ENCODE measurements at places on chromosomes 7 and 10. TPM values are rescaled to one million over a fixed set of nuclear protein-coding genes. Genes with fewer than 3 reads are reported as not detected.

Gene PBLD
- 3.2 TPM for total RNA-seq

DNA sequence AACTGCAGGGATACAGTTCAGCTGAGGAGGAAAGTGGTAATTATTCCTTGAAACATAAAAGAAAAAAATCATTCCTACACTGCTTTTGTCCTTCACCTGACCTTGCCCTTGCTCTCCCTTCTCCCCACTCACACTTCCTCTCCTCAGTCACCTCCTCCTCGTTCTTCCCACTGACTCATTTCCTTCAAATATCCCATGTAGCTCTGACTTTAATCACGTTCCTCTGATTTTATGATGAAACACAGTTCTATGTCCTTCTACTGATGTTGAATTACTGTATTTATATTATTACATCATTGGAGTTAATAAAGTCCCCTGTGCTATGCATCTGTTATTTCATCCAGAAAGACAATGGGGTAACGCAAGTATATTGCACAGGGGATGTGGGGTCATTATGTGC is 575.6 kb downstream of the POM121L12 start:
- no peaks in the 10 kb centered on the region for H3K4me1 ChIP-seq
- no peak overlapping the region for H3K4me3 ChIP-seq
- H3K36me3 ChIP-seq = no peaks in the 10 kb centered on the region
- H3K27me3 ChIP-seq = no peaks in the 10 kb centered on the region

- no peak overlapping the region for H3K27ac ChIP-seq
- DNase-seq = no peak
- H3K36me3 ChIP-seq = no peaks in the 10 kb centered on the region
- H3K4me3 ChIP-seq = no peak overlapping the region
Observed at GRCh38 chr7:3415861-3416312, 114.8 kb downstream of the SDK1 start.

DNA sequence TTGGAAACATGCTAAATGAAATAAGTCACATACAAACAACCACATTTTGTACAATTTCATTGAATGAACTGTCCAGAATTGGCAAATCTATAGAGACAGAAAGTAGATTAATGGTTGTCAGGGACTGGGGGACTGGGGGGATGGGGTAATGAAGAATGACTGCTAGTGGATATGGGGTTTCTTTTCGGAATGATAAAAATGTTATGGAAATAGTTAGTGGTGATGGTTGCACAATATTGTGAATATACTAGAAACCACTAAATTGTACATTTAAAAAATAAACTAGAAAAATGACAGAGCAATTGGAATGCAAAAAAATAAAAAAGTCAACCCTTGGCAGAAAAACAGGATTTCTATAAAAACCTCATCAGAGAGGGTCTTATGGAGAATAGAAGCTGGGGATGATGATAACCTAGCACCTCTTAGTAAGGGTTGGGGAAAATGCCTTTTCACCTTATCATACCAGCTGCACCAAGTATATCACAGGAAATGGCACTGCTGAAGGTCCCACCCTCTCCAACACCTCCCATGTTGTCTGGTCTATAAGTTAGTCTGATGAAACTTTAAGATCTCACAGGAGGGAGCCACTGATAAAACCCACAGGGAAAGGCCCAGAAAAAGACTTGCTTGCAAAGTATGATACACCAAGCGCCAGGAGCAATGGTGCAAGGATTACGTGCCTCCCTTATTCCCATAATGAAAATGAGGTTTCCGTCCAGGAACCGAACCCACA is 23.1 kb upstream of the JAZF1 start:
- no peaks in the 10 kb centered on the region for H3K4me1 ChIP-seq
- no peaks in the 10 kb centered on the region for H3K27me3 ChIP-seq
- no peaks in the 10 kb centered on the region for H3K36me3 ChIP-seq
- H3K4me3 ChIP-seq = no peak overlapping the region
- DNase-seq = no peak

Gene SLC39A12
- 0.10 TPM for total RNA-seq

DNA sequence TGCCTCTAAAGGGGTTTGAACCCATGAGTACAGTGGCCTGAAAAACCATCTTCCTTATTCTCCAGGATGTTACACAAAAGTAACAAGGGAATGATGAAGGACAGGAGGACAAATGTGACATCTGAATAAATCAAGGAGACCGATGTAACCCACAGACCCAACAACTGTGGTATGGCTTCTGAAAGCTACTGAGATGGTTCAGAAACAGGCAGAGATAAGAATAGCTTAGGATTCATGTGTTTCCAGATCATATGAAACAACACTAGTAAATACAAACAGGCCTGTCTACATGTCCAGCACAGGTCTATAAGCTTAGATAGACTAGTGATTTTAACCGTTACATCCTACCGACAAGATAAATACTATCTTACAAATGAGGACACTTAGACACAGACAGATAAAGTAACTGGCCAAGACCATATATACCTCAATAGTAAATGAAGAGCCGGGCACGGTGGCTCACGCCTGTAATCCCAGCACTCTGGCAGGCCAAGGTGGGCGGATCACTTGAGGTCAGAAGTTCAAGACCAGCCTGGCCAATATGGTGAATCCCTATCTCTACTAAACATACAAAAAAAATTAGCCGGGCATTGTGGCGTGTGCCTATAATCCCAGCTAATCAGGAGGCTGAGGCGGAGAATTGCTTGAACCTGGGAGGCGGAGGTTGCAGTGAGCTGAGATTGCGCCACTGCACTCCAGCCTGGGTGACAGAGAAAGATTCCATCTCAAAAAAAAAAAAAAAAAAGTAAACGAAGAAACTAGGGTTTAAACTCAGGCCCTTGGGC is 88.7 kb downstream of the SORBS1 start:
- peaks cover 12% of the 10 kb centered on the region for H3K36me3 ChIP-seq
- H3K4me3 ChIP-seq = no peak overlapping the region
- peaks cover 72% of the 10 kb centered on the region for H3K4me1 ChIP-seq
- DNase-seq = no peak
- peaks cover 4% of the 10 kb centered on the region for H3K27me3 ChIP-seq

Gene ASB10
- not detected for total RNA-seq

Gene FBXW4
- 36.0 TPM for total RNA-seq

Gene EIF5AL1
- total RNA-seq = 0.59 TPM

Gene GPR26
- 0.05 TPM for total RNA-seq

- no peaks in the 10 kb centered on the region for H3K4me1 ChIP-seq
- no peak overlapping the region for H3K4me3 ChIP-seq
- no peak for DNase-seq
- H3K27ac ChIP-seq = no peak overlapping the region
Observed at GRCh38 chr7:85019778-85020177, 167.1 kb downstream of the SEMA3D start.

DNA sequence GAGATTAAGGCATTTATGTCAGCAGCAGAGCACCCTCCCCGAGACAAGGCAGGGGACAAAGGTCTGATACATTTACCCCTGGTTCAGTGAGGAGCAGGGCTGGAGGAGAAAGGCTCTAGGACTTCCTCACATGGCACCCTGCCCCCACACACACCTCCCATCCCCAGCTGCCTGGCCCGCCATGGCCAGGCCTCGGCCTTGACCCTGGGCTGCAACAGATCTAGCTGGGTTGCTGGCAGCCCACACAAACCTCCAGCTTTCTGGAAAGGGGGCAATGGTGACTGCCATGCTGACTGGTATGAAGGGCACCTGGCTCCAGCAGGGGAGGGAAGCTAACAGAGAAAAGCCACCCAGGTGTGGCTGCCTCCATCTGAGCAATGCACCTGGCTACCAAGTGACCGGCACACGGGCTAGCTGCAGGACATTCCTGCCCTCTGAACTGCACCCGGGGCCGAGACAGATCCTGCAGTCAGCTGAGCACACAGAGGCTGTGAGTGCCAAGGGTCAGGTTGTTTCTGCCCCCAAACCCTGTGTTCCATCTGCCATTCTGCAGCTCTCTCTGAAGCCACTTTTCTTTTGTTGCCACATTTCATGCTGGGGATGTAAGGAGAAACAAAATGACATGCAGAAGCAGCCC is 85.8 kb upstream of the LRRC18 start:
- no peaks in the 10 kb centered on the region for H3K36me3 ChIP-seq
- DNase-seq = no peak
- H3K4me3 ChIP-seq = no peak overlapping the region
- H3K27ac ChIP-seq = no peak overlapping the region
- no peaks in the 10 kb centered on the region for H3K4me1 ChIP-seq
- H3K27me3 ChIP-seq = no peaks in the 10 kb centered on the region

DNA sequence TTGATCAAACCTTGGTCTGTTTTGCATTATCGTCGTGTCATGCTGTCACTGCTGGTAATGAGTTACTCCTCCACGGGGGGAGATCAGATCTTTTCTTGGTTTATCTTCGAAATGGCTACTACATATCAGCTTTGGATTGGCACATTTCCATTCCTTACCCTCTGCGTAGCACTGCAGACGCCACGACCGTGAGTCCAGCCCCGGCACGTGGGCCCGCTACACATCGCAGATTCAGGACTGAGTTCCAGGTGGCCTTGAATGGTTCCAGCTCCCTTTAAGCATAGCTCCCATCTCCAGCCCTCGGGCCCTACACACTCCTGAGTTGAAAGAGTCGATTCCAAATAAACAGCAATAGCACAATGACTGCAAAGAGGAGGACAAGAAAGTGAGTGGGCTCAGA is 238.6 kb upstream of the PFKP start:
- no peaks in the 10 kb centered on the region for H3K27me3 ChIP-seq
- no peak for DNase-seq
- H3K4me3 ChIP-seq = no peak overlapping the region
- H3K27ac ChIP-seq = no peak overlapping the region
- no peaks in the 10 kb centered on the region for H3K4me1 ChIP-seq
- no peaks in the 10 kb centered on the region for H3K36me3 ChIP-seq

DNA sequence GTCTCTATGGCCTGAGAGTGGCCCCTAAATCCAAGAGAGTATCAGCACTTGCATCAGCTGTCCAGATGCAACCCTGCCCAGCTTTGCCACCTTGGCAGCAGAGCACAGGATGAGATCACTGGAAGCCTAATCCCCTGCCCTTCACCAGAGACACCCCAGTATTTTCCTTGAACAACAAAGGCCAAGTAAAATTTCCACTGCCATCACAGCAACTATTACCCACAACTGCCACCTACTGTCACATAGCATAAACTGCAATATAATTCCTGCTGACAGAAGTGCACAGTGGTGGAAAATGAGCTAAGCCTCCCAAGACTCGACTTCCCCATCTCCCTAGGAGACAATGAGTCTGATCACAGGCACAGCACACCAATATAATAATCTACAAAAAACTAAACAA is 462.8 kb upstream of the ZWINT start:
- DNase-seq = no peak
- no peak overlapping the region for H3K27ac ChIP-seq
- H3K27me3 ChIP-seq = no peaks in the 10 kb centered on the region
- H3K36me3 ChIP-seq = peaks cover 7% of the 10 kb centered on the region
- no peaks in the 10 kb centered on the region for H3K4me1 ChIP-seq

DNA sequence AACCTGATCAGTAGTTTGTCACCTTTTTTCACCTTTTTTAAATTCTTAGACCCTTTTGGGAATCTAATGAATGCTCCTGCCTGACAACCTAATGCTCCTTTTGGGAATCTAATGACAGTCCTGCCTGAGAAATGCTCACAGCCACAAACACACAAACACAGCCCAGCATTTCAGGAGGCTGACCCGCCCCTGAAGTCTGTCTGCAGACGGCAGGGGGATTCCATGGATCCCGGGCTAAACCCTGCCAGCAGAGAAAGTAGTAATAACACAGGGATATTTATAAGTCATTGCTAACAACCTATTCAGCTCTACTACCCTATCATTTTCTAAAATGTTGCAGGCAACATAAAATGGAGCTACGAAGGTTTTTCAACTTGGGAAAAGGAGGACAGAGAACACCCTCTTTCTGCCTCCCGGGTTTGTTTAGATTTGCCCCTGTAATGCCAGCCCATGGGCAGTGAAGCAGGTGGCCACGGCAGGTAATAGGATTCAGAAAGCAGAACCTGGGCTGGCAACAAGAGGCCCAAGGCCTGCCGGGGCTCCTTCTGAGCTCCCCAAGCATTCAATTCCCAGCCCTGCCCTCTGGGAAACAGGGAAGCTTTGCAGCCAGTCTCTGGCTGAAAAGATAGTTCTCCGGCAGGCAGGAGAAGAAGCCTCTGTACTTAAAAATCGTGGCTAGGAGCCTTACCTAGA is 65.2 kb downstream of the CREB3L2 start:
- H3K27me3 ChIP-seq = no peaks in the 10 kb centered on the region
- H3K4me1 ChIP-seq = peaks cover 40% of the 10 kb centered on the region
- DNase-seq = no peak
- peaks cover 5% of the 10 kb centered on the region for H3K36me3 ChIP-seq
- H3K4me3 ChIP-seq = no peak overlapping the region

Gene CYP3A4
- total RNA-seq = not detected

DNA sequence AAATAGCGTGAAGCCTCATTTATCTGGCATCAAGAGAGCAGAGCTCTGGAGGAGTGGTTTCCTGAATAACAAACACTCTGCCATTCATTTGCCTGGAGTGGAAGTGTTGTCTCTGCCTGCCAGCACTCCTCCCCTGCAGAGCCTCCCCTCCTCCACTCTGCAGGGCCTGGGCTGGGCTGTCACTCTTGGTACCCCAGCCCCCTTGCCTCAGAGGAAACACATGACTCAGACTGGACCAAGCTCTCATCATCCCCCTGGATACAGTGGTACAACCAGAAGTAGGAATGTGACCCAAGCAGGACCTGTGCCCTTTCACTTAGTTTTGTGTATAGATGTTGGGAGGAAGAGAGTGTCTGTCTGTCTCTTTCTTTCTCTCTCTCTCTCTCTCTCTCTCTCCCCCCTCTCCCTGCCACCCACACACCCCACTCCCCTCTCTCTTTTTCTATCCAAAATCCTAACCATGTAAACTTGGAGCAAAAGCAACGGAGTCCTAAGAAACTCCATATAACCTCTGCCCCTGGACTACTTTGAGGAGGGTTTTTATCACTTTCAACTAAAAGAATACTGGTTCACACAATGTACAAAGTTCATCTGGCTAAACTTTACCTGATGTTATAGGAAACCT is 43.9 kb downstream of the DOCK4 start:
- H3K4me1 ChIP-seq = peaks cover 43% of the 10 kb centered on the region
- H3K36me3 ChIP-seq = no peaks in the 10 kb centered on the region
- no peak overlapping the region for H3K27ac ChIP-seq
- H3K4me3 ChIP-seq = peak overlapping the region; percentile 29
- peak; percentile 69 for DNase-seq
- H3K27me3 ChIP-seq = peaks cover 1% of the 10 kb centered on the region

- H3K4me1 ChIP-seq = no peaks in the 10 kb centered on the region
- DNase-seq = no peak
- no peaks in the 10 kb centered on the region for H3K36me3 ChIP-seq
- H3K27ac ChIP-seq = no peak overlapping the region
- peaks cover 1% of the 10 kb centered on the region for H3K27me3 ChIP-seq
- no peak overlapping the region for H3K4me3 ChIP-seq
Observed at GRCh38 chr10:69780077-69780476, 21.6 kb upstream of the COL13A1 start.

Gene UTF1
- 0.38 TPM for total RNA-seq

DNA sequence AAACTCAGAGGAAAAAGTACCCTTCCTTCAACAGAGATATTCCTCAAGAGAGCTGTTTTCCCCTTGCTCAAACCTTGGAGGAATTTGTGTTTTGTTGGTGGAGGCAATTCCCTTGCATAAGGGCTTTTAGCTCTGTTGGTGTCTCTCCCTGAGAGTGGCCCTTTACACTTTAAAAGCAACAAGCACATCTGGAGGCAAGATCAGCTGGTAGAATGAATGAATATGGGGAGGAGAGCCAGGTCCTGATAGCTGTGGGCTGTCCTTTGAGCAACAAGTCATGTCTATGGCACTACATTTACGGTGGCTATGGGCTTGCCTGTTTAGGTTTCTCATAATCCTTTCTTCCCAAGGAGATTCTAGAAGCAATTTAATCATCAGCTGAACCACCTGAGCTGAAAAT is 384.0 kb downstream of the SORCS3 start:
- H3K27ac ChIP-seq = no peak overlapping the region
- H3K27me3 ChIP-seq = no peaks in the 10 kb centered on the region
- no peak for DNase-seq
- H3K4me3 ChIP-seq = no peak overlapping the region
- no peaks in the 10 kb centered on the region for H3K4me1 ChIP-seq

Gene PPP1R9A
- 22.2 TPM for total RNA-seq

Gene SLC18A2
- total RNA-seq = 1.3 TPM

Gene PVRIG
- total RNA-seq = not detected

Gene HOXA5
- 0.59 TPM for total RNA-seq
